Pancreas (tissue), 10 donors: ENCODE measurements at places on chromosomes 4 and X.

DNA sequence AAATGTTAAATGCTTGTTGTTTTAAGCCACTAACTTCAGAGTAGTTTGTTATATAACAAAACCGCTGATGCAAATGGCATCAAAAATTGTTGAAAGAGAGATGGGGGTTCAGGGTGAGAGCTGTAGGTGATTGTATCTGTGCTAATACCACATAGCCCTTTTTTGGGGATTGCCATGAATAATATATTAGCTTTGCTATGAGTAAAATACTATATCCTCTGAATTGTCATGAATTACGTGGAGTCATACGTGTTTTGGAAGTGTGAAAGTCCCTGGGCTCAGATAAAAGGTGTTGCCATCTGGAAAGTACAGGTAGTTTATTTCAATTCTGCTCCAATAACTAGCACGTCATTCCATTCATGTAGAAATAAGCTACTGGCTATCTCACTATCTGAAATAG lies 30.6 kb downstream of the DYNLT3 start:
- no peak for DNase-seq

DNA sequence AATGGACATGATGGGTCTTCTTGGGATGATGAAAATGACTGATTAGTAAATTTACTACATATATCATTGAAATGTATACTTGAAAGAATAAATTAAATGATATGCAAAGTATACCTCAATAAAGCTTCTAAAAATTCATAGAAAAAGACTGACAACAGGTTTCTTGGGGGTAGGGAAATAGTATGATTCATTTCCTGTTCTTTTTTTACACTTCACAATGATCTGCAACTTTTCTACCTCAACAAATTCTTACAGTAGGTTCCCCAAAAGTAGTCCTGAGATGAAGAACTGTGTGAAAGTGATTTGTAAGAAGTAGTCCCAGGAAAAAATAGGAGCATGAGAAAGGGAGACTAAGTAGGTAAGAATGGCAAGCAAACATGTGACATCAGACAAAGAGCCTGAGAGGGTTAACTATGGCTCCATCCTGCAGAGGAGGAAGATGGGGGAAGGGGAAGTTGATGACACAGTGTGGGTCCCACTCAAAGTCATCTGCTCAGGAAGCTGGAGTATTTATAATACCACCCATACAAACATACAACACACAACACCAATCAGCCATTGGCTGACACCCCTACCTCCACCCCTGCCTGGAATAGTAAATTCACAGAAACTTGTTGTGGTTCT lies 73.9 kb downstream of the ARHGAP6 start:
- DNase-seq, result no peak

GRCh38 chrX:140337263-140337662 lies 167.6 kb downstream of the SOX3 start:
- no peak for DNase-seq

GRCh38 chrX:97328853-97329390 lies 445.2 kb downstream of the RPA4 start:
- DNase-seq, result no peak

- DNase-seq, result no peak
Measured at GRCh38 chr4:8662776-8663175, 70.2 kb downstream of the CPZ start.

- DNase-seq, result peak; percentile 83
Measured at GRCh38 chrX:153688911-153689590, 1.3 kb downstream of the SLC6A8 start.

GRCh38 chr4:2352729-2353221 lies 65.7 kb downstream of the ZFYVE28 start:
- DNase-seq, result no peak
